Activated T-helper 1 cell treated with anti-CD3 and anti-CD28 coated beads, Interleukin-2, amount 50 U/mL, for 16 hours (primary cell): ENCODE measurements at places on chromosomes 12 and 14.

- no peak for DNase-seq
Measured at GRCh38 chr14:71855399-71856036, 76.7 kb upstream of the RGS6 start.

- DNase-seq, result no peak
Measured at GRCh38 chr12:46669720-46670119, 156.1 kb downstream of the SLC38A4 start.

- DNase-seq, result no peak
Measured at GRCh38 chr12:131333621-131334440, 377.1 kb upstream of the SFSWAP start.

- DNase-seq, result no peak
Measured at GRCh38 chr12:117461732-117462131, 100.3 kb upstream of the NOS1 start.

GRCh38 chr12:28780096-28780495 is 369.0 kb upstream of the FAR2 start:
- DNase-seq, result no peak

- DNase-seq, result no peak
Measured at GRCh38 chr14:72332871-72333270, 400.6 kb downstream of the RGS6 start.

- DNase-seq, result no peak
Measured at GRCh38 chr12:68673788-68674187, 13.0 kb upstream of the NUP107 start.

DNA sequence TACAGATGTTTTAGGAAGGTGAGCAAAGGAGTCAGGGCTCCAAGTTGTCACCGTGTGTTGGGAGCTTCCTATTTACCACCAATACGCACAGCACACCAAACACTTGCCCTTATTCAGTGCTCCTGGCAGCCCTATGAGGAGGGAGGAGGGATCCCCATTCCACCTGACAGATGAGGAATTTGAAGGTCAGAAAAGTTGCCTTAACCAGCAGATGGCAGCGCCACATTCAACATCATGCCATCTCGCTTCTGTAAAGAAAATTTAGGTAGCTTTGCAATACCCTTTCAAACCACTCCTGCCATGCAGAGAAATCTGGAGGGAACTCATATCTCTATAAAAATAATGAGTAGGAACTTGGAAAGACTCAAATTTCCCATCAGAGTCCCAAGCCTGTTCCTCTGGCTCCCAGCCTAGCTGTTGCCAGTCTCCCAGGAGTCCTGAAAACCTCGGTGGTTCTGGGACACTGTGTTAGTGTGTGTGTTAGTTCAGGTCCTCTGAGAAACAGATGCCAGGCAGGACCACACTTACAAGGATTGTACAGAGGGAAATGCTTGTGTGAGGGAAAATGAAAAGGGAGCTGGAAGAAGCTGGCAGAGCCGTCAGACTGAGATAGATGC is 410.5 kb downstream of the MED13L start:
- DNase-seq, result no peak

- DNase-seq, result no peak
Measured at GRCh38 chr12:59603754-59604153, 7.9 kb downstream of the SLC16A7 start.

GRCh38 chr14:67133595-67134441 is 55.4 kb upstream of the GARIN2 start:
- DNase-seq, result no peak

GRCh38 chr14:91891721-91892220 is 24.4 kb upstream of the TC2N start:
- DNase-seq, result no peak

DNA sequence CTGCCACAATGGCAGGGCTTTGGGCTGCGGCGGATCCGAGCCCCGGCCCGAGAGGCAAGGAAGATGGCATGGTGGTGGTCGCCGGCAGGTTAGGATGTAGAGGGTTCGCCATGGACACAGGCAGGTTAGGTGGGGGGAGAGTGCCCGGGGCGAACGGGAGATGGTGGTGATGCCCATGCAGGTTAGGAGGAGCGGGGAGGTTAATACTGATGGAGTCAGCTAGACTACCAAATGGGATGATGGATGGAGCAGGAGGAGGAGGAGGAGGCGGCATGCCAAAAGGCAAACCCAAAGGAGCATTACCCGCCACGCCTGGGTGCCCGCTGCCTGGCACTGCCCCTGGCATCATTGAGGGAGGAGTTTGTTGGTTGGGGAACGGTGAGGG is 6.2 kb downstream of the MYL6 start:
- no peak for DNase-seq

- no peak for DNase-seq
Measured at GRCh38 chr12:22238211-22238610, 96.3 kb downstream of the ST8SIA1 start.

- DNase-seq, result no peak
Measured at GRCh38 chr12:122106843-122107242, 28.3 kb downstream of the MLXIP start.

DNA sequence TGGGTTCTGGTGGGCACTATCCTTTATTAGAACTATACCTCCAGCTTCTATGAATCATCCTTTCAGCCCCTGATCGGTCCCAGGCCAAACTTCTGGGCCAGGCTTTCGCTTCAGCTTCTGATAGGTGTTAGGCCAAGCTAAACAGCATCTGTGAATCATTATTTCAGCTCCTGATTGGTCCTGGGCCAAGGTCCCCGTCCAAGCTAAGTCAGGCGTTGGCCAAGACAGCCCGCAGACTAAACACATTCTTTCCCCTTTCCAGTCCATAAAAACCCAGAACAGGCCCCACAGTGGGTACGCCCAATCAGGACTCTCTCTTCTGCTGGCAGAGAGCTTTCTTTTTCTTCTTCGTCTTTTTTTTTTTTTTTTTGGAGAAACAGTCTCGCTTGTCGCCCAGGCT is 1808.9 kb upstream of the SEL1L start:
- DNase-seq, result no peak

DNA sequence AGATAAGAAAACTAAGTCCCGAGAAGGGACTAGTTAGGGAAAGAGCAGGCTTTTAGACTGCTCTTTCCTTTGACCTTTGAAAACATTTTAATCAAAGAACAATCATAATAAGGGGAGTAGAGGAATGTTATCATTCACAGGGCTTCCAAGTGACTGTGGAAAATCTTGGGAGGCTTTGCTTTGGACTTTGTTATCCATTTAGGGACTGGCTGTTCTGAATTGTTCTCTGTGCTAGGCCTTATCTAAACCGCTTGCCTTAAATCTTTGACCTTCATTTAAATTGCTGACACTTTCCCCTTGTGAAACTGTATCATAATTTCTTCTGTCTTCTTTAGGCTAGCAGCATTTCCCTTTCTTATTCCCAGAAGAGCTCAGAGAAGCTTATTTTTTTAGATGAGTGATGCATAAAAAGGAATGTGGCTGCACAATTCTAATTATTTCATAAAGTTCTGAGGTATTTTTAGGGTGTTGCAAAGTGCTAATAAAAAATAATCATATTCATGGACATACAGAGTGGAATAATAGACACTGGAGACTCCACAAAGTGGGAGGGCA is 9.5 kb upstream of the CALM1 start:
- no peak for DNase-seq

DNA sequence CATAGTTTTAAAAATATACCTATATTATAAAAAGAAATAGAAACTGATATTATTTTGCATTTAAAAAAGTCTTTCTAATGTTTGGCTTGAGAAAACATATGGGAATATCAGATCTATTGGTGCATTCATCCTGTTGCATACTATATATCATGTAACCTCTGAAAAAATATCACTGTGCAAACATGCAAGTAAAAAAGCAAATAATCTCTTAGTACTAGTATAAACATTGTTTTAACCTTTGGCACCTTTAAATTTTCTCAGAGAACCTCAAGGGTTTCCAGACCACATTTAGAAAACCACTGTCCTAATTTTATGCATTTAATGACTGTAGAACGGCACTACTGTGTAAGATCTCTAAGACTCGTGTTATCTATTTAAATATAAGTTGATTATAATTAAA is 416.8 kb downstream of the LRFN5 start:
- no peak for DNase-seq

DNA sequence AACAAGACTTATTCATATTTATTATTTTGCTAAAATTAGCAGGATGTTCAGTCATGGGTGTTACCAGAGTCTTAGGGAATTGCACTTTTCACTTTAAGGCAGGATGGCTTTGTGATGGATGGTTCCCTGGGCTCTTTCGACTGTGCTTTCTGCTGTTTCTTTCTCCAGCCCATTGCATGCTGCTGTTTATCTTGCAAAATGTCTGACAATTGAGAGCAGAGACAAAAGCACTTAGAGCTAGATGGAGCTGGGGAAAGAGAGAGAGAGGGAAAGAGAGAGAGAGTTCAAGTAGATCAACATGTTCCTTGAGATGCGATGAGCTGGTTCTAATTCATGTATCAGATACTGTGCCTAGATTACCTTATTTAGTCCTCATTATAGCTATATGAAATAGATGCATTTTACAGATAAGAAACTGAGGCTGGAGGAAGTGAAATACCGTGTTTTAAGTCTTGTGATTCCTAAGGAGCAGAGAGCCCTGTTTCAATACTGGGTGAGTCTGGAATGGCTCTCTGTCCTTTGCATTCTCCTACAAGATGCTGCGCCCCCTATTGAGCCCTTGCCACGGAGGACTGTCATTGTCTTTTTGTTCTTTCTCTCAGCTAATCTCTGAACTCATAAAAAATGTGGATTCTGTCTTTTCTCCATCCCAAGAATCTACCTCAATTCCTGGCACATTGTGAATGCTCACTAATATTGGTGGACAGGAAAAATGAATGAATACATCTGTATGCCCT is 227.9 kb downstream of the ALG10B start:
- no peak for DNase-seq

- DNase-seq, result no peak
Measured at GRCh38 chr14:55450539-55450938, 10.1 kb upstream of the TBPL2 start.

- DNase-seq, result no peak
Measured at GRCh38 chr14:23704890-23705289, 68.7 kb downstream of the DHRS2 start.

- no peak for DNase-seq
Measured at GRCh38 chr12:22215467-22216253, 118.8 kb downstream of the ST8SIA1 start.
